ENCODE measurements at places on chromosomes 7 and 10.

- peak; percentile 68 for DNase-seq
Measured at GRCh38 chr10:132065491-132066105, at the start of gene JAKMIP3. TSS of gene JAKMIP3 (plus strand) at chr10:132065946. CDS start at chr10:132104809, 38,863 bp downstream.

- no peak for DNase-seq
Measured at GRCh38 chr10:31170636-31171035, 139.0 kb upstream of the ZNF438 start.

DNA sequence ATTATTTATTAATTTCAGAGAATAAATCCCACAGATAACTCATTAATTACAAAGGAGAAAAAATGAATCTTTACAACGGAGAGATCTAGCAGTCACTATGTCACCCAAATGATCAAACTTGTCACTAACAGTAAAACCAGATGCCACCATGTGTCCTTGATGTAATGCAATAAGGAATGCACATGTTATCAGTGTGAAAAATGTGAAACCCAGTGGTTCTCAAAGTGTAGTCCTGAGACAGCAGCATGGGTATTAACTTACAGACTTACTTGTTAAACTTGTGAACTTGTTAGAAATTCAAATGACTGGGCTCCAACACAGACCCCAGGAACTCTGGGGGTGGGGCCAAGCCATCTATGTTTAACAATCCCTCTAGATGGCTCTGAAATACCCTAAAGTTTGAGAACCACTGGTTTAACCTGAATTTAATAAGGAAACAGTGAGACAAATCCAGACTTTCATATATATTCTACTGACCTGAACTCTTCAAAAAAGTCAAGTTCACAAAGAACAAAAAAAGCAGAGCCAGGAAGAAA, 77.4 kb downstream of the RNLS start:
- no peak for DNase-seq

- no peak for DNase-seq
Measured at GRCh38 chr10:84196083-84196482, 1.7 kb downstream of the CDHR1 start.

GRCh38 chr7:44131173-44132029, 8.1 kb upstream of the POLD2 start:
- DNase-seq: no peak

- DNase-seq: no peak
Measured at GRCh38 chr7:26515314-26515842, 223.7 kb downstream of the SNX10 start.

DNA sequence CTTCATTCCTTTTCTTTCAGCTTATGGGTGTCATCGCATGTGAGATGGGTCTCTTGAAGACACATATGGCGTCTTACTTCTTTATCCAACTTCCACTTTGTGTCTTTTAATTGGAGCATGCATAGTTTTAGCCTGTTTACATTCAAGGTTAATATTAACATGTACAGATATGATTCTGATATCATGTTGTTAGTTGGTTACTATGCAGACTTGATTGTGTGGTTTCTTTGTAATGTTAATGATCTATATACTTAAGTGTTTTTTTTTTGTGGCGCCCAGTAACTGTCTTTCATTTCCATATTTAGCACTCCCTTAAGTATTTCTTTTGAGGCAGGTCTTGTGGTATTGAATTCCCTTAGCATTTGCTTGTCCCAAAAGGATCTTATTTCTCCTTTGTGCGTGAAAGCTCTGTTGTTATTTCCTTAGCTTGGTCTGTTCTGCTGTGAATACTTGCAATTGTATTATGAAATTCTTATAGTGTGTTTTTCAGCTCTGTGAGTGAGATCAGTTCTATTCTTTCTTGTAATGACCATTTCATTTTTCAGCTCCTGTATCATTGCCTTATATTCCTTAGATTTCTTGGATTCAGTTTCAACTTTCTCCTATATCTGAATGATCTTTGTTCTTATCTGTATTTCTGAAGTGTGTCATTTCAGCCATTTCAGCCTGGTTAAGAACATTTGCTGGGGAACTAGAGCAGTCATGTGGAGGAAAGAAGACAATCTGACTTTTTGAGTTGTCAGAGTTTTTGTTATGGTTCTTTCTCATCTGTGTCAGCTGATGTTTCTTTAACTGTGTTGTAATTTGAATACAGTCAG, 88.4 kb downstream of the ABCA13 start:
- DNase-seq: no peak

- no peak for DNase-seq
Measured at GRCh38 chr7:78172933-78173591, 374.5 kb downstream of the PHTF2 start.

DNA sequence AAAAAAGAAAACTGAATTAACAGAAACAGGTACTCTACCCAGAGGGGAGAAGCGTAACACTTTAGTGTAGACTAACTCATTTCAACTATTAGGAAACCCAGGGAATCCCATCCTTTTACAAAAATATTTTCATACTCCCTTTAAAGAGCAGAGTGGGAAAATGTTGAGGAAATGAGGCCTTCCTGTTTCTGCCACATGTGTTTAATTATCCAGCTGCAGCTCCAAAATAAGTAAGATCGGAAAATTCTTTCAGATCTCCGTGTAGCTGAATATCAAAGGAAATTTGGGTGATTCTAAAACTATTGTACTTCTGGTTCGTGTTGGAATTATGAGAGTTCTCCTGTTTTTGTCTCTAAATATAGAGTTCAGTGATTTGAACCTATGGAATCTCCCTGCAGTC, 58.0 kb upstream of the CAV2 start:
- DNase-seq: no peak

- DNase-seq: peak; percentile 16
Measured at GRCh38 chr10:9198611-9199010, 1144.1 kb downstream of the GATA3 start.

GRCh38 chr10:63364918-63365317, 100.9 kb downstream of the JMJD1C start:
- DNase-seq: no peak

DNA sequence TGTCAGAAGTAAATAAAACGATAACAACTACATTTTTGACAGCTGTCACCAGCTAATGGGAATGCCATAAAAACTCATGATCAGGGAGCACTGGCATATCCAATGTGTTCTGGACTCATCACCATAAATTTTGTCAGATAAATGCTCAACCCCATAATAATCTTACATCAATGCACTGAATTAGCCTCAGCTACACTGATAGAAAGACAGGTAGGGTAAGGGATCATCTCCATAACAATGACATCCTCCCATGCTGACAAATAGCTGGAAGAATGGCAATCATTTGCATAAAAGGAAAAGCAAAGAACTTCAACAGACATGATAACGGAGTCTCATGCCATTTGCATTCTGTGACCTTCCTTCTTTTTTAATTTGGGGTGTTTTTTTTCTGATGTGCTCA, 352.8 kb upstream of the PFKP start:
- no peak for DNase-seq

DNA sequence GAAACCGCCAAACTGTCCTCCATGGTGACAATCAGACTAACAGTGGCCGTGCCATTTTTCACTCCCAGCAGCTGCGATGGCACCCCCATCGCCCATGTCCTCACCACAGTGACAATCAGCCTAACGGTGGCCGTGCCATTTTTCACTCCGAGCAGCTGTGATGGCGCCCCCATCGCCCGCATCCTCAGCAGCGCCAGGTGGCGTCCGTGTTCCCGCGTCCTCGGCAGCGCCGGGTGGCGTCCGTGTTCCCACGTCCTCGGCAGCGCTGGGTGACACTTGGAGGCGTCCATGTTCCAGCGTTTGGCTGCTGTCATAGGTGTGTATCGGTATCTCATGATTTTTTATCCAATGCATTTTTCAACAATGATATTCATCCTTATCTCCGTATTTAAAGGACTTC, 267.3 kb downstream of the PTPRN2 start:
- no peak for DNase-seq

- DNase-seq: no peak
Measured at GRCh38 chr7:48285373-48285772, 114.1 kb downstream of the ABCA13 start.
